CD4-positive, CD25-positive, alpha-beta regulatory T cell (primary cell): ENCODE measurements at places on chromosomes 13 and 19. TPM values are rescaled to one million over a fixed set of nuclear protein-coding genes. Genes with fewer than 3 reads are reported as not detected.

The FREM2 gene
- total RNA-seq, result not detected

The FSD1 gene
- total RNA-seq, result 1.0 TPM

GRCh38 chr13:37118016-37118415 lies 12.6 kb upstream of the CSNK1A1L start:
- H3K36me3 ChIP-seq, result no peaks in the 10 kb centered on the region
- no peaks in the 10 kb centered on the region for H3K4me1 ChIP-seq
- no peak overlapping the region for H3K4me3 ChIP-seq
- no peak overlapping the region for H3K27ac ChIP-seq
- DNase-seq, result no peak

DNA sequence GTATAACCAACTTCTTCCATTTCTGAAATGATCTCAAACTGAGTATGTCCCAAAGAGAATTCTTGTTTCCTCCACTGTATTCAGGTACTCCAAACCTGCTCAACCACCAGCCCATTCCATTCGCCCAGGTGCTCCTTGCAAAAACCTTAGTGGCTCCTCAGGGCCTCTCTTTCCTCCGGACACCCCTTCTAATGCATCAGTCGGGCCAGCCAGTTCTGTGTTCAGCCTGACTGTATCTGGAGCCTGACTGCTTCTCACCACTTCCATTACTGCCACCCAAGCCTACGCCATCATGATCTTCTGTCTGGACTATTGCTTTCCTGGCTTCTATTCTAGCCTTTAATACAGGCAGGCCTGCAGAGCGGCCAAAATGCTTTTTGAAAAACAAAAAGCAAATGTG lies 1.5 kb downstream of the PHF11 start:
- peaks cover 3% of the 10 kb centered on the region for H3K36me3 ChIP-seq
- DNase-seq, result no peak
- peak overlapping the region; percentile 91 for H3K27ac ChIP-seq
- peaks cover 47% of the 10 kb centered on the region for H3K4me1 ChIP-seq
- H3K27me3 ChIP-seq, result no peaks in the 10 kb centered on the region
- peak overlapping the region; percentile 73 for H3K4me3 ChIP-seq

GRCh38 chr13:99250982-99251825 lies 7.0 kb downstream of the GPR18 start:
- H3K4me3 ChIP-seq, result no peak overlapping the region
- peaks cover 32% of the 10 kb centered on the region for H3K36me3 ChIP-seq

- no peaks in the 10 kb centered on the region for H3K36me3 ChIP-seq
- no peak for DNase-seq
- no peaks in the 10 kb centered on the region for H3K27me3 ChIP-seq
- H3K4me1 ChIP-seq, result no peaks in the 10 kb centered on the region
Observed at GRCh38 chr13:64579331-64579730, 2650.8 kb downstream of the PCDH9 start.

DNA sequence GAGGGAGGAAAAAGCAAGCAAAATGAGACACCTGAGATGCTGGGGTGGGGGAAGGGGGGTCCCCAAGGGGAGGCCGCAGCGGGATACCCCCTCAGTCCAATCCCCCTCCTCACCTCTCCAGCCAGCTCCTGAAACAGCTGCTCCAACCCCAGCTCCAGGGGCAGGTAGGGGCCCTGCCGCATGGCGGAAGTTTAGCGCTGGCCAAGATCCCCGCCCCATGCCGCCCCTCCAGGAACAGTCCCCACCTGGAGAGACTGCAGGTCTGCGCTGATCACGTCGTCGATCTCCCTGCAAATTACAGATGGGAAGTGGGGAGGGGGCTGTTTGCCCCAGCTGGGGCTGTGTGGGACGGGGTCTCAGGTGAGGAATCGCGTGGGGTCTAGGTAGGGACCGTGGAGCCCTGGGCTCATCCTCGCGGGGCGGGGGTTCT lies 9.0 kb downstream of the CAPN12 start:
- DNase-seq, result no peak
- peak overlapping the region; percentile 69 for H3K27ac ChIP-seq
- no peaks in the 10 kb centered on the region for H3K27me3 ChIP-seq
- H3K36me3 ChIP-seq, result peaks cover 7% of the 10 kb centered on the region

DNA sequence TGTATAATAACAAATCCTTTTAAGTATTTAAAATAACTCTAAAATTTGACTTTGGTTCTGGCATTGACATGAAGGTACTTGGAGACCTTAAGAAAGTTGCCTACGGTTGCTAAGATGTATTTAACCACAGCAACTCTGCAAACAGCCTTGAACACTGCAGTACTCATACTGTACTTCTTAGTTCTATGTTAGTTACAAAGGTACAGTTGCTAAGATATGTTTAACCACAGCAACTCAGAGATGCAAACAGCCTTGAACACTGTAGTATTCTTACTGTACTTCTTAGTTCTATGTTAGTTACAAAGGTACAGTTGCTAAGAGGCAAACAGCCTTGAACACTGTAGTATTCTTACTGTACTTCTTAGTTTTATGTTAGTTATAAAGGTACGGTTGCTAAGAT lies 268.3 kb upstream of the MIR17HG start:
- H3K4me1 ChIP-seq, result no peaks in the 10 kb centered on the region
- H3K27me3 ChIP-seq, result no peaks in the 10 kb centered on the region
- H3K36me3 ChIP-seq, result no peaks in the 10 kb centered on the region
- no peak for DNase-seq
- H3K27ac ChIP-seq, result no peak overlapping the region

DNA sequence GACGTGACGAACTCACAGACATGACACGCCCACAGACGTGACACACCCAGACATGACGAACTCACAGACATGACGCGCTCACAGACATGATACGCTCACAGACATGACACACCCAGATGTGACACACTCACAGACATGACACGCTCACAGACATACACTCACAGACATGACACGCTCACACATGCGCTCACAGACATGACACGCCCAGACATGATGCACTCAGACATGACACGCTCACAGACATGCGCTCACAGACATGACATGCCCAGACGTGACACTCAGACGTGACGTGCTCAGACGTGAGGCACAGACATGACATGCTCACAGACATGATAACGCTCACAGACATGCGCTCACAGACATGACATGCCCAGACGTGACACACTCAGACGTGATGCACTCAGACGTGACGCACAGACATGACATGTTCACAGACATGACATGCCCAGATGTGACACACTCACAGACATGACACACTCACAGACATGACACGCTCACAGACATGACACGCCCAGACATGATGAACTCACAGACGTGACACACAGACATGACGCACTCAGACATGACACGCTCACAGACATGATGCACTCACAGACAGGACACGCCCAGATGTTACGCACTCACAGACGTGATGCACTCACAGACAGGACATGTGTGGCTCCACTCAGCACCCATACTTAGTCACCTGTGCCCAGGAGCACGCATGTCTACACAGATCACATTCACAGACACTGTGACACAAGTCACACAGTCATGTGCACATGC lies 8.1 kb downstream of the ERFL start:
- H3K36me3 ChIP-seq, result no peaks in the 10 kb centered on the region
- H3K27me3 ChIP-seq, result peaks cover 16% of the 10 kb centered on the region
- H3K4me3 ChIP-seq, result no peak overlapping the region
- DNase-seq, result no peak
- H3K27ac ChIP-seq, result no peak overlapping the region

- H3K36me3 ChIP-seq, result no peaks in the 10 kb centered on the region
- H3K4me1 ChIP-seq, result no peaks in the 10 kb centered on the region
- no peaks in the 10 kb centered on the region for H3K27me3 ChIP-seq
- no peak overlapping the region for H3K27ac ChIP-seq
- no peak for DNase-seq
- no peak overlapping the region for H3K4me3 ChIP-seq
Observed at GRCh38 chr19:11256189-11256588, 6.1 kb downstream of the DOCK6 start.

- H3K36me3 ChIP-seq, result no peaks in the 10 kb centered on the region
- no peak overlapping the region for H3K27ac ChIP-seq
- no peaks in the 10 kb centered on the region for H3K4me1 ChIP-seq
- DNase-seq, result no peak
- no peaks in the 10 kb centered on the region for H3K27me3 ChIP-seq
Observed at GRCh38 chr13:47251771-47252170, 354.9 kb upstream of the HTR2A start.

The INSR gene
- total RNA-seq, result 0.44 TPM

The CYP4F2 gene
- total RNA-seq, result not detected

GRCh38 chr19:45063851-45064801 lies 12.2 kb downstream of the ZNF296 start:
- peaks cover 60% of the 10 kb centered on the region for H3K36me3 ChIP-seq
- no peaks in the 10 kb centered on the region for H3K27me3 ChIP-seq
- H3K27ac ChIP-seq, result no peak overlapping the region
- no peaks in the 10 kb centered on the region for H3K4me1 ChIP-seq
- H3K4me3 ChIP-seq, result no peak overlapping the region
- DNase-seq, result no peak

- no peak for DNase-seq
- H3K27ac ChIP-seq, result no peak overlapping the region
Observed at GRCh38 chr19:12000152-12000981, 35.1 kb downstream of the ZNF433 start.

The LILRB5 gene
- total RNA-seq, result not detected

The TMEM145 gene
- total RNA-seq, result not detected

- no peak for DNase-seq
- H3K4me3 ChIP-seq, result no peak overlapping the region
- H3K27ac ChIP-seq, result peak overlapping the region; percentile 96
Observed at GRCh38 chr19:1065606-1066109, 1.3 kb upstream of the ARHGAP45 start.

- H3K27me3 ChIP-seq, result no peaks in the 10 kb centered on the region
- no peaks in the 10 kb centered on the region for H3K36me3 ChIP-seq
- no peak for DNase-seq
- no peaks in the 10 kb centered on the region for H3K4me1 ChIP-seq
- no peak overlapping the region for H3K4me3 ChIP-seq
- H3K27ac ChIP-seq, result no peak overlapping the region
Observed at GRCh38 chr13:82747958-82748357, 1134.3 kb downstream of the SLITRK1 start.

DNA sequence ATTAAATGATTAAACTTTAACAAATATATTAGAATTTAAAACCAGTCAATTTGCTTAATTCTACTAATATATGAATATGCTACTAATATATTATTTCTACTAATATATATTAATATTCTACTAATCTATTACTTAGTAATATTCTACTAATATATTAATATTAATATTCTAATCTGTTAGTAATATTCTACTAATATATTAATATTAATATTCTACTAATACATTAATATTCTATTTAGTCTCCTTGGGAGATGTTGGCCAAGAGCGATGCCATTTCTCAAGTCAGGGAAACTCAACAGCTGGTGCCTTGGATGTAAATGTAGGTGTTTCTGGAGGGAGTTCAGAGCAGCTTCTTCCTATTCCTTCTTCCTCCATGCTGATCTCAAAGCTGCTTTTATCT lies 259.2 kb upstream of the TMTC4 start:
- no peaks in the 10 kb centered on the region for H3K4me1 ChIP-seq
- H3K27me3 ChIP-seq, result no peaks in the 10 kb centered on the region
- no peak overlapping the region for H3K4me3 ChIP-seq
- no peaks in the 10 kb centered on the region for H3K36me3 ChIP-seq

The TEX26 gene
- not detected for total RNA-seq

GRCh38 chr13:67004511-67004910 lies 225.6 kb downstream of the PCDH9 start:
- no peaks in the 10 kb centered on the region for H3K27me3 ChIP-seq
- no peaks in the 10 kb centered on the region for H3K36me3 ChIP-seq
- H3K4me1 ChIP-seq, result no peaks in the 10 kb centered on the region
- DNase-seq, result no peak
- no peak overlapping the region for H3K27ac ChIP-seq

DNA sequence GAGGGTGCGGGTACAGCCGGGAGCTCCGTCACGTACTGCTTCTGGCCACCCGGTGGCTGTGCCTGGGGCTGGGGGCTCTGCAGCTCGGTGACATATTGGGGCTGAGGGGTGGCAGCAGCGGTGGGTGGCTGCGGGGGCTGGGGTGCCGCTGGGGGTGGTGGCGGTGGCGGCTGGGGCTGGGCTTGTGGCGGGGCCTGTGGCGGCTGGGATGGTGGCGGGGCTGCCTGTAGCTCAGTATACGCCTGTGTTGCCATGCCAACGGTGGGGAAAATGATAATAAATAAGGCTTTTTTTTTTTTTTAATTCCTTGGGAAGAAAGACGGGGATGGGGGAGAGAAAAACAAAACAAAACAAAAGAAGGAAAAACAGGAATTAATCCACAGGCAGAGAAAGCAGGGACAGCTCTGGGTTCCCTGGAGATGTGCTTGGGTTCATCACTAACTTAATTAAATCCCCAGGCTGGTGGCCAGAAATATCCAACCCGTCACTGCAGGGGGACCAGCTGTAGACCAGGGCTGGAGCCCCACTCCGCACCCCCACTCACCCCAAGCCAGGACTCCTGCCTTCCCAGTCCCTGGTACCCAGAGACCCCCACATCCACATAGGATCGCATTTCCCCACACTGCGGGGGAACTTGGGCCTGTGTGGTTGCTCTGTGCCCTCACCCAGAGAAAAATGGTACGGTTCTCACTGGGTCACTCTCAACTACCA lies 12.4 kb downstream of the RFX1 start:
- H3K27me3 ChIP-seq, result no peaks in the 10 kb centered on the region
- no peak for DNase-seq
- H3K4me3 ChIP-seq, result no peak overlapping the region
- peaks cover 13% of the 10 kb centered on the region for H3K36me3 ChIP-seq
- no peak overlapping the region for H3K27ac ChIP-seq
- peaks cover 7% of the 10 kb centered on the region for H3K4me1 ChIP-seq

- no peak overlapping the region for H3K27ac ChIP-seq
- DNase-seq, result no peak
- peaks cover 13% of the 10 kb centered on the region for H3K4me1 ChIP-seq
Observed at GRCh38 chr19:39684267-39684666, 20.0 kb upstream of the LGALS14 start.

The ANGPTL8 gene
- not detected for total RNA-seq

DNA sequence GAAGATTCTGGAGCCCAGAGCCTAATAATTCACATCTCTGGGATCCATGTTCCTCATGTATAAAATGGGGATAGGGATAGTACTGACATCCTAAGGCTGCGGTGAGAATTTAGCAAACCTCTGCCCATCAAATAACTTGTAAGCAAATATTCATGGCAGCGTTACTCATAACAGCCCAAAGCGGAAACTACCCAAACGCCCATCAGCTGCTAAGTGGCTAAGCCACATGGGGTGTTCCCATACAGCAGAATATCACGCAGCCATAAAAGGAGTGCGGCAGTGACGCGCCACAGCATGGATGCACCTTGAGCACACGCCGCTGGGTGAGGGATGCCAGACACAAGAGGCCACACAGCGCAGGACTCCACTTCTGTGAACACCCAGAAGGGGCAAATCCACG lies 19.7 kb downstream of the VRK3 start:
- peaks cover 85% of the 10 kb centered on the region for H3K36me3 ChIP-seq
- H3K4me1 ChIP-seq, result no peaks in the 10 kb centered on the region
- no peak for DNase-seq
- no peak overlapping the region for H3K27ac ChIP-seq
- no peak overlapping the region for H3K4me3 ChIP-seq
